ENCODE measurements at places on chromosomes 6 and 20.

- DNase-seq, result no peak
Observed at GRCh38 chr6:165846123-165846966, 183.3 kb upstream of the PDE10A start.

- no peak for DNase-seq
Observed at GRCh38 chr6:108363889-108364313, 69.0 kb downstream of the AFG1L start.

DNA sequence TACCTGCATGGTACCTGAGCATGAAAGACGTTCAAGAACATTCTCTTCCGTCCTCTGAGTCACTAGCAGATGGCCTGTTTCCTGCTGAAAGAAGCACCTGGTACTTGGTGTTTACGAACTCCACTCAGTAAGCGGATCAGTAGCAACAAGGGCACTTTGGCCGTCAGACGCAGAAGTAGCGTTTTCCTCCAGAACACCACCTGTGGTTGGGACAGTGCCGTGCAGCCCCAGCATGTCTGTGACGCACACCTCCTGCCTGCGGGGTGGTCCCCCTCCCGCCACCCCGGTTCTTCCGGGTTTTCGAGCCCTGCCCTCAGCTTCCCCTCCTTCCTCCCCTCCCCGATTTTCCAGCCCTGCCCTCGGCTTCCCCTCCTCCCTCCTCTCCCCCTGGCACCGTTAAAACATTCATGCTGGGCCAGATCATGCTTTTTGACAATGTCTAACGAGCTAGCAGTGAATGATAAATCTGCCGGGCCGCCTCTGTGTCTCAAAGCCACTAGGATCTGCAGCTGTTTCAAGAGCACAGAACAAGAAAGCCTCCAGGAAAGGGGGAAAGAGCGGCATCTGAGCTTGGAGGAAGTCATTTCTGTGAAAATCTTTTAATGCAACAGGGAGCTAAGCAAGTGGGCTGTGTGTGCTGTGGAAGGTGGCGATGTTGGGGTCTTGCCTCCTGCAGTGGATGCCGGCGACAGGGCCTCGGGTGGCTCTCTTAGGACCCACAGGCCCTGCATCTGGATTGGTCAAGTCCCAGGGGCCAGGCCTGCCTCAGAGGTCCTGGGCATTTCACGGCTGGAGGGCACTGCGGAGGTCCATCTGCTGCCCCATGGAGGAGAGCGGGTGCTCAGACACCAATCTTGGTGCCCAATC is 207.9 kb downstream of the ERMARD start:
- peak; percentile 62 for DNase-seq

GRCh38 chr6:99330159-99330558 is 19.3 kb downstream of the FAXC start:
- DNase-seq, result peak; percentile 61

GRCh38 chr6:56862415-56863175 is 92.3 kb upstream of the BEND6 start:
- DNase-seq, result no peak

DNA sequence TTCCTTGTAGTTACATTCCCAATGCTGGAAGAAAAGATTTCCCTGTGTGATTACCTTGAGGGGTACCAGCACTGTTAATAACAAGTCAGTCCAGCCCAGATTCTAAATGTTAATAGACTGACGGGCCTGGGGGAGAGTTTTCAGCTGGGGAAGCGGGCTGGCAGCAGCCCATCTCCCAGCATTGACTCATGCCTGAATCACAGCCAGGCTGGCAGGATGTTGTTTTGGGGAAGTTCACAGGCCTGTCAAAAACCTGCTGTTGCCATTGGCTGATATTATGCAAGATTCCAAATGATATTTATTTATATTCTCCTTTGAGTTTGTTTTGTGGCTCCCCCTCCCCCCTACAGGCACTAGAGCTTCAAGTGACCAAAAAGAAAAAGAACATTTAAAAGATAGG is 213.9 kb upstream of the CNR1 start:
- no peak for DNase-seq

- no peak for DNase-seq
Observed at GRCh38 chr20:9203081-9203447, 134.2 kb downstream of the PLCB4 start.

- no peak for DNase-seq
Observed at GRCh38 chr6:126252154-126252553, 87.8 kb upstream of the CENPW start.

GRCh38 chr6:75204959-75205775 is 686 bp downstream of the COL12A1 start:
- no peak for DNase-seq

DNA sequence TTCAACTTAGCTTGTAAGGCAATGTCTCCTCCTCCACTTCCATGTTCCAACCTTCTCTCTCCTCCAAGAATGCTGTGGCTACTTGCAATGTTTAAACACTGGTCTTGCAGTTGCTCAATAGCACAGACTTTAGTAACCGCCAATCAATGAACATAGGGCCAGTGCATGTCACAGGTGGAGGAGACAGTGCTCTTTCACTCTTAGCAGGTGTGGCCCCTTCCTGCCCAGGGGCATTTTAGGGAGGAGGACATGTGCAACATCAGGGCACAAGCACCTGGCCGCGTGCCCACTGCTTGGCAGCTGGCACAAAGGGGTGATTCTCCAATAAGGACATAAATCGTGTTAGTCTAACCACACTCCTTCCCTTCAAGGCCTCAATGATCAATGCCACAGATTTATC is 41.3 kb downstream of the ADGRF1 start:
- DNase-seq, result no peak

GRCh38 chr6:104987218-104987617 is 30.3 kb downstream of the LIN28B start:
- no peak for DNase-seq

GRCh38 chr20:4102381-4102780 is 87.0 kb upstream of the RNF24 start:
- no peak for DNase-seq

GRCh38 chr6:29747688-29748250 is 24.5 kb downstream of the HLA-F start:
- no peak for DNase-seq

DNA sequence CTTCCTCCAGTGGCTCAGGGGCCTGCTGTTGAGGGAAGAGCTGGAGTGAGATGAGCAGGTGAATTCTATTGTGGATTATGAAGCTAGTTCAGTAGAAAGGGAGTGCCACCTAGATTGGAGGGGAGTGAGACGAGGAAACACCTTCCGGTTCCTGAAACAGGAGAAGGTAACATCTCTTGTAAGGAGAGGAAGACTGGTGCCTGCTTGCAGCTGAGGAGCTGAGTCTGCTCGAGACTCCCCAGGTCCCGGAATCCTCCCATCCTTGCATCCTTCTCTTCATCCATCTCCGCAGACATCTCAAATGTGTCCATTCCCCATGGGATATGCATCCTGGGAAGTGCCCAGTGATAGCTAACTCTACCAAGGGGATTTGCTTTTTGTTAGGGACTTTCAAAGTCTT is 242.9 kb upstream of the ZFP64 start:
- no peak for DNase-seq

DNA sequence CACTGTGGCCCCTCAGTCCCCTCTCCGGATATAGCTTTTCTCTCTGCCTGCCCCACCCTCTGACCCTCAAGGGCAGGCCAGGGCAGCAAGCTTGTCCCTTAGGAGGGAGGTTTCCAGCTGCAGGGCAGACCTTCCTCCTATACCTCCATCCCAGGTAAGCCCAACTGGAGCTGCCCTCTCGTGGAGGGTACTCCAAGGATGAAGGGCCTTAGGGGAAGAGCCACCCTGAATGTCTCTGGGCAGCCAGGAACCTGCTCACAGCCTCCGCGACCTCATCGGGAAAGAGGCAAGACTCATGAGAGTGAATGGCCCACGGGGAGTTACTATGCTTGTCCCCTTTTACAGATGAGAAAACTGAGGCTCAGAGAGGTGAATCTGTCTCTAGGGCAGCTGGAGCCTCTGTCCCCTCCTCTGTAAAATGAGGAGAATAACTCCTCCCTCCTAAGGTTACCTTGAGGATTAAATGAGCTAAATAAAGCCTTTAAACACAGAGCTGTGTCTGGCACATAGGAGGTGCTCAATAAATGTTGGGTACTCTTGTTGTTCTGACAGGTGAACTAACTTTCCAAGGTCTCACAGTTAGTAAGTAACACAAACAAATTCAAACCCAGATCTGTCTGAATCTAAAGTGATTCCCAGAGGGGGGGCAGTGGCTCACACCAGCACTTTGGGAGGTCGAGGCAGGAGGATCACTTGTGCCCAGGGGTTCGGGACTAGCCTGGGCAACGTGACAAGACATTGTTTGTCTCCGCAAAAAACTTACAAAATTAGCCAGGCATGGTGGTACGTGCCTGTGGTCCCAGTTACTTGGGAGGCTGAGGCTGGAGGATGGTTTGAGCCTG is 12.1 kb downstream of the SRXN1 start:
- DNase-seq, result no peak

DNA sequence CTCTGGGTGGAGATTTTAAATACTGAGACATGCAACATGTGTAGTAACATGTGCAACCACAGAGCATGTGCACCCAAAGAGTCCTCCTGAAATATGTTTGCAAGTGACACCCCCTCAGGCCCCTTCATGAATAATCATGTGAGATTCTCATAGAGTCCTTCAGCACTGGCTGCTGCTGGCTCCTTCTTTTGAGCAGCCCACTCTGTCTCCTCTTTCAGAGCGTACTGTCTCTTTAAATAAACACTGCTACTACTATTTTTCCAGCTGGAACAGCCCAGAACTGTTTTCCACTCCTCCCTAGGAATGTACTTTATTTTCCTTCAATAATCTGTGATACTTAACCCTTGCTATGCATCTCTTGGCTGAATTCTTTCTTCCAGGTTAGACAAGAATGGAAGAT is 42.0 kb downstream of the HLA-DRB5 start:
- no peak for DNase-seq

- DNase-seq, result no peak
Observed at GRCh38 chr6:111781041-111781708, 92.1 kb downstream of the FYN start.

DNA sequence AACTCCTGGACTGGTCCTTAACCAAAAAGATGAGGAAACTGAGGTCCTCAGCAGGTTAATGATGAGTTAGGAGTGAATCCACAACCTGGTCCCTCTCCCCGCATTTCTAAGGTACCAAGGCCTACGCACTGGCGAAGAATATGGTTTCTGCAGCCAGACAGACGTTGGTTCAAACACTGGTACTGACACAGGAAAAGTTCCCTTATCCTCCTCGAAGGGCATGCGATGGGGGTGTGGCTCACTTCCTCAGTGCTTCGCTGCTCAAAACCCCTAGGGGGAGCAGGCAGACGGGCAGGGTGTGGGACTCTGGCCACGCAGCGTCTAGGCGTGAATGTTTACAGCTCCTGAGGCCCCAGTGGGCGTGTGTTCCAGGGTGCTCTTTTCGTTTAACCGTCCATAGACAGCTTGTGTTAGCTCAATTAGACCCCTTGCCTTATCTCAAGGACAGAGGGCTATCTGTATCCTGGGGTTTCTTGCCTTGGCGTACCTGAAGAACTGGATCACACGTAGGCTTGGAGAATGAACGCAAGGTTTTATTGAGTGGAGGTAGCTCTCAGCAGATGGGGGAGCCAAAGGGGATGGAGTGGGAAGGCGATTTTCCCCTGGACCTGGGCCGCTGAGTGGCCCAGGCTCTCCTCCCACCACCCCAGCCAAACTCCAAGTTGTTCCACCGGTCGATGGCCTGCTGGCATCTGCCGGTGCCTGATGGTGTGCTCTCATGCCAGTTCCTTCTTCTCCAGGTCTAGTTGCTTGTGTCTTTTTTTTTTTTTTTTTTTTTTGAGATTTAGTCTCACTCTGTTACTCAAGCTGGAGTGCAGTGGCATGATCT is 31.8 kb upstream of the PTPN1 start:
- peak; percentile 83 for DNase-seq

GRCh38 chr20:33995053-33995831 is 1.5 kb downstream of the RALY start:
- DNase-seq, result no peak

- no peak for DNase-seq
Observed at GRCh38 chr6:96075826-96076225, 60.1 kb downstream of the FUT9 start.

GRCh38 chr20:58406422-58407001 is 17.5 kb downstream of the VAPB start:
- no peak for DNase-seq

- peak; percentile 70 for DNase-seq
Observed at GRCh38 chr6:106194949-106195921, 109.1 kb downstream of the PRDM1 start.

DNA sequence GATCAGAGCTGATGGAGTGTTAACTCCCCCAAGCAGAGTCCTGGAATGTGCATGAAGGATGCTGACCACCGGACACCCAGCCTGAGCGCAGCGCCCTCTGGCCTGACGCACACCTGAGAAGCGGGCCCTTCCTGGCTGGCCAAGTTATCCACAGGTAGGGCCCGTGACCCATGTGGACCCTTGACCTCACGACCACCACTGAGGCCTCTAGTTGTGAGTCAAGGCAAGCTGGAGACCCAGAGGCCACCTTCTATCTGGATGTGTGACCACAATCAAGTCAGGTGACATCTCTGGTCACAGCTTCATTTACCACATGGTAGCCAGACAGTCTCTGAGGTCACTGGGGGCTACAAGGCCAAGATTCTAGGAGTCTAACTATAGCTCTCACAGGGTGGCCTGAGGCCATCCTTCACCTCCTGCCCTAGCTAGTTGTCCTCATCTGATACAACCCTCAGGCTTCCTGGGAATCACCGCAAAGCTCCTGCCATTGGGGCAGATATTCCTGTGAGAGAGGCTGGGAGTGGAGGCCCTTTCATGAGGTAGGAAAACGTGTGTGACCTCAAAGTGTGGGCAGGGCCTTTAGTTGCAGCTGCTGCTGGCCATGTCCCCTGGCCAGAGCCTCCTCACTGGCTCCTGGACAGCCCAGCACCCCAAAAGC is 53.1 kb downstream of the DSTN start:
- no peak for DNase-seq

DNA sequence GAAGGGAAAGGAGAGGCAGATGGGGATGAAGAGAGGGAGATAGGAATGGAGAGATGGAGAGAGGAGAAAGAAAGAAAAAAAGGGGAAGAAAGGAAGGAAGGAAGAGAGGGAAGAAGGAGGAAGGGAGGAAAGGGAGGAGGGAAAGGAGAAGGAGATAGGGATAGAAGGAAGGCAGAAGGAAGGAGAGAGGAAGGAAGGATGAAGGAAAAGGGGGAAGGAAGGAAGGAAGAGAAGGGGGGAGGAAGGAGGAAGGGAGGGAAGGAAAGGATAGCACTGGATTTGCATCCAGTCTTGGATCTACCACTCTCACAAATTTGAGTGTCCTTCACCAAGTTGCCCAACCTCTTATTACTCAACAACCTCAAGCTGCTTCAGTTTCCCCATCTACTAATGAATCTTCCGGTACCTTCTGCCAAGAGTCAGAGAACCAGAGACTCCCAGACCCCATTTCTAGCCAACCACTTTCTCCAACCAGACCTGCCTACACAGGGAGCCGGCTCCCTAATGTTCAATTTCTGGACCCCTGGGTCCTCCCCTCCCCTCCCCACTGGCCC is 79.7 kb upstream of the FOXP4 start:
- no peak for DNase-seq
